ENCODE measurements at places on chromosomes 5 and 9.
A peak's percentile ranks its signal among the peaks of the same experiment; 100 is the strongest.

DNA sequence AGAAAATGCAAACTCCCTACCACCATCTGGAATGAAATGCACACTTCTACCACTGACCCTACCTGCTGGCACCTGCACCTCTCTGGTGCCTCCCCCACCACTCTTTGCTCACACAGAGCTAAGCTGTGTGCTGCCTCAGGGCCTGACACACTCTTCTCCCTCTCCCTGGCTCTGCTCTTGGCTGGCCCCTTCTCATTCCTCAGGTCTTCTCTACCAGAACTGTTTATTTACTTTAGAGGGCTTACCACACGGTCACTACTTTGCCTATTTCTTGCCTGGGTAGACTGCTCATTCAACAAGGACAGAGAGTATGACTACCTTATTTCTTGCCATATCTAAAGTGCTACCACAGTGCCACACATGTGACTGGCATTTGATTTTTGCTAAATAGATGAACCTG is 3.3 kb downstream of the REEP5 start:
- DNase-seq: no peak

DNA sequence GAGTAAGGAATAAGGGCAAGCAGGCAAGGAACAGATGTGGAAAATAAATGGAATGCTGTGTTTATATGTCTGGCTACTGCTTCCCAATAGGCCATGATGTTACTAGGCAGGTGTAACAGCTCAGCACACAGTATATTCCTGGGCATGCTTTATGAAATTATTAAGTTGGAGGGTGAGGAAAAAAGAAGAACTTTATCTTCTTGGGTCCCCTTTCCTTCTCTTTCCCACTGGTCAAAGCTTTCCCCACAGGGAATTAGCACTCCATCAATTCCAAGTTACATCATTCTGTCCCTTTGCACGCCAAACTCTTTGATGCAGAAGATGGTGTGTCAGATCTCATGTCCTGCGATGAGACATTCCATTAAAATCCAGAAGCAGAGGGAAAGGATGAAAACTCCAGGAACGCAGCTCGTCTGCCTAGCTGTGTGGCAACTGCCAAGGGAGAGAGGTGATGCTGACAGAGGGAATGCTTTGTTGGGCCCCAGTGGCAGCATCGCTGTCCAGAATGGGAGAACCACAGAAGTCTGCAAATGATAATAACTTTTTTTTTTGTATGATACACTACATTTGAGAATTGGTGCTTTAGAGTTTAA is 447.3 kb upstream of the ARRDC3 start:
- no peak for DNase-seq

DNA sequence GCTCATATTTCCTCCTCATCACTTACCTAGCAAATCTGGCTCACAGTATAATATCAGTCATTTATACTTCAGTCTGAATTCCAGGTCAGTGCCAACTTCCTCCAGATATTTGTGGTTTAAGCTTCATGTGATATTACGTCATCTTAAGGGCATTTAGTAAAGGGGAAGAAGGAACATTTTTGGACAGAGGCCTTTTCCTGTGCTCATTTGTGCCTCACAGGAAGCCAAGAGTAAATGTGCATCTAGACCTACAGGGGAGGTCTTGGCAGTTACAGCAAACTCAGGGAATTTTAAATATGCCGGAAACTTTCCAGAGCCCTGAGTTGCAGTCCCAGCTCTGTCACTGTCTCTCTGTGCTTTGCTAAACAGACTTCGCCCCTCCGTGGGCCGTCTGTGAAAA is 12.3 kb upstream of the KCNIP1 start:
- DNase-seq: peak; percentile 26

- peak; percentile 57 for DNase-seq
Measured at GRCh38 chr5:71830681-71831539, 111.8 kb downstream of the CARTPT start.

DNA sequence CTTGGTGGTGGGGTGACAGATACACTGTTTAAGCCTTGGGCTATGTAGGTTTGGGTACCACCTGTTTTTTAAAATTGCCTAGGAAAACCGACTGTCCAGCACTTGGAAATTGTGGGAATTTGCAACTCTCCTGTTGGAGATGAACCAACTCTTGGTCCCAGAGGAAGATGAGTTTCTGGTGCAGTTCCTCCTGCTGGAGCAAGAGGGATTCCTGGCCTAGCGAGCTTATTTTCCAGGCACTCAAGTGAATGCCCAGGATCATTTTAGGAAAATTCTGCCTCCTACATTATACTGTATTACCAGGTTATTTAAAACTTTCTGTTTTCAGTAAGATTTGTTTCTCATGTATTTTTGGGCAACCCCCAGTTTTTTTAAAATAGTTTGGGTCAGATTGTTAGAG is 33.7 kb downstream of the AP3S1 start:
- DNase-seq: no peak

- no peak for DNase-seq
Measured at GRCh38 chr5:166845044-166845443, 1446.4 kb upstream of the WWC1 start.

- no peak for DNase-seq
Measured at GRCh38 chr9:133347515-133347984, 381 bp downstream of the MED22 start.

- no peak for DNase-seq
Measured at GRCh38 chr5:141753971-141754713, 72.1 kb upstream of the ARAP3 start.

DNA sequence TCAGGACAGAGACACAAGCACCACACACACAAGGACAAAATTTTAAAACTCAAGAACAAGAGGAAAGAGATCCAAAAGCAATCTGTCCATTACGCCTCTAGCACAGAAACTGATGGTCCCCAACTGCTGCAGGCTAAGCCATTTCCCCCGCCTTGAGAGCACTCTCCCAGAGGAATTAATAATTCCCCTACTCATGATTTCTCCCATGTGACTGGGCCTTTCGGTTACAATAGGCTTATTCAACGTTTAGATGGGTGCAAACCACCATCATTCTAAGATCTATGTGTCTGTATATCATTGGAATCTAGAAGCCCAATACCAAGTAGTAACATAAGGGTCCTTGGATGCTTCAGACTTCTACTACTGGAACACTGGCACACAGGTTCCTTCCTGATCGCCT is 18.8 kb downstream of the BRD8 start:
- DNase-seq: no peak

DNA sequence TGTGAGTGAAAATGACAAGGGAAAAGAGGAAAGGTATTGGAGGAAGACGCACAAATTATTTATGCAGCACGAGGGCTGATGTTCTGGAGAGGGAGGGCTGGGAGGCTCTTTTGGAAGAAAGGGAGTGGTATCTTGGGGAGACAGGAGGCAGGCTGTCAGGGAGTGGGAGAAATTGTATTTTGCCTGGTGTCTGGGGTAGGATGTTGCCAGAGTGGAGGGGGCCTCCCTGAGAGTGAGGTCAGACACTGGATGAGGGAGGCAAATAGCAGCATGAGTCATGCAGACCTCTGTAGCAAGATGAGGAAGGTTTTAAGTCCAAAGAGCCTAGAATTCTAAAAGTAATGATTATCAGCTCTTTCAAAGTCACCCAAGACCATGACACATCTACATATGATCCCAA is 158.0 kb downstream of the DMRT2 start:
- DNase-seq: no peak

DNA sequence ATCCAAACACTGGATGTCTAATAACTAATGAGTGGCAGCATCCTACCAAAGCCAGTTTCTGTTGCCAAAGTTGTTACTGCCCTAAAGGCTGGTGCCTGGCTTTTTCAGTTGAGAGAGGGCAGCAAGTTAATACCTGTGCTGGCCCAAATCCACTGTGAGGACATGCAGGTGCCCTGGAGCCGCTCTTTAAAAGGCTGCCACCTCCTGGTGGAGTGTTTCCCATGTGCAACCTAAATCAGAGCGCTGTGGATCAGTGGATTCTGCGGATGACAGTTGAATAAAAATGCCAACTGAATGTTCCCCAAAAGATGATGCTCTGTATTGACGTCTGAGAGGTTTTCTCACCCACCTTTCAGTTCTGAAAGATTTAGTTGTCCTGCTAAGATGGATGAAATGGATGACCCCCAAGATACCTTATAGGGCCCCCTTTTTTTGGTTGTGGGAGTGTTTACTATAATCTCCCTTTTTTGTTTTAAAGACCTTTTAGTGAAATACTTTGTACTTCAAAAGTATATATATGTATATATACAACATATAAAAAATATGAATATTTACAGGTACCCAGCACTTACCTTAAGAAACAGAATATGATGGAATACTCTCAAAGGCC is 146.4 kb downstream of the EGFLAM start:
- DNase-seq: no peak

- DNase-seq: no peak
Measured at GRCh38 chr5:86869268-86869667, 251.5 kb downstream of the COX7C start.

- no peak for DNase-seq
Measured at GRCh38 chr5:130436430-130436829, 532.2 kb downstream of the CHSY3 start.

GRCh38 chr5:171310212-171310818 is 1.3 kb downstream of the TLX3 start:
- no peak for DNase-seq

DNA sequence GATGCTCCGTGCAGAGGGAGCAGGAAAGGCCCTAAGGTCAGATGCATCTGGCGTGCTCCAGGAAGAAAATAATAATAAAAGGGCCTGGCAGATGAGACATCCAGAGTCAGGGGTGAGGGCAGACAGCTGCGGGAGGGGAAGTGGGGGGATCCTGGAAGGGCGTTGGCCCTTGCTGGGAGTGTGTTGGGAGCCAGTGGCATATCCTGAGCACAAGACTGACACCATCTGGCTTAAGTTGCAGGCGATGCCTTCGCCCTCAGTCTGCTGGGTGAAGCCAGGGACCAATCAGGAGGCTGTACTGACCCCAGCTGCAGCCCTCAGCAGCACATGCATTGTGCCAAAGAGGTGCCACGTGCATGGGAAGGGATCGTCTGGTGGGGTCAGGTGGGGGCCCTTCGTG is 3.8 kb downstream of the OR2V2 start:
- DNase-seq: no peak

DNA sequence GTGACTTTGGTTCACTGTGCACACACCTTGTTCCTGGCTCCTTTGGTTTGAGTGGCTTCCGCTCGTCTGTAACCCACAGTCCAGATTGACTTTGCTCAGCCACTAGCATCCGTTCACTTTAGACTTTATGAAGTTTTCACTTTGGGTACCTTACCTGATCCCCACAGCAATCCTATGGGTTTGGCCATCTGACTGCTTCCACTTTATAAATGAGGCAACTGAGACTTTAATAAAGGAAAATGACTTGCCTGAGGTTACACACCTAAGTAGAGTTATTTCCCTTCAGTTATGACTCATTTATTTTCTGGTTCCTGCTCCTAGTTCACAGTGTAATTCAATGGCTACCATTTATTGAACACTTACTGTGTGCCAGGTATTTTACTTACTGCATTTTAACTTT is 94.2 kb upstream of the SAP30L start:
- no peak for DNase-seq

- DNase-seq: no peak
Measured at GRCh38 chr5:133930061-133930812, 38.2 kb downstream of the C5orf15 start.

DNA sequence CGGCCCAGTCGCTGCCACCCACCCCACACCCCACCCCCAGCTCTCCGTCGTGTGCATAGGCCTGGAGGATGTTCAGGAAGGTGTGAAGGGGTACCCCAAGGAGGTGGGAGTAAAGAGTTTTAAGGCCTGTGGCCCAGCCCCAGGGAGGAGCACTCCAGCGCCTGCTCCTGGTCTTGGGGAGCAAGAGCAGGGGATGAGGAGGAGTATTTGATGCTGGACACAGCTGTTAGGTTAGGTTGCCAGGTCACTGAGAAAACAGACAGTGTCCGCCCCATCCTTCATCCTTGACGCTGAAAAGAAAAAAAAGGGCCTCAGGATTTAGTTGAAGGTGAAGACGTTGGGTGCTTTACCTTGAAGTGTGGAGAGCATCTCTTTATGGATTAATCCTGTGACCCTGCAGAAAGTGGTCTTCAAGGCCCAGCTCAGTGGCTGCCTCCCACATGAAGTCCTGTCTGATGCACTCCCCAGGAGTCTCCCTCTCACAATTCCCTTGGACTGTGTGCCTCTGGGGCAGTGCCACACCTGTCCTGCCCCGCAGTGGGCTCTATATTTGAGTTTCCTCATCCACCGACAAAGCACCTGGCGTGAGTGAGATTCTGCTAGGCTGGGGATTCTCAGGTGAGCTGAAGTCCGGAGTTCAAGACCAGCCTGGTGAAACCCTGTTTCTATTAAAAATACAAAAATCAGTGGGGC is 101.8 kb downstream of the SPRY4 start:
- no peak for DNase-seq
